ENCODE measurements at places on chromosomes 7 and 10.

- DNase-seq = no peak
These were observed 52.5 kb upstream of the SEPTIN7 start for GRCh38 chr7:35748371-35748770.

- no peak for DNase-seq
These were observed 215.5 kb downstream of the THSD7A start for GRCh38 chr7:11616466-11616865.

DNA sequence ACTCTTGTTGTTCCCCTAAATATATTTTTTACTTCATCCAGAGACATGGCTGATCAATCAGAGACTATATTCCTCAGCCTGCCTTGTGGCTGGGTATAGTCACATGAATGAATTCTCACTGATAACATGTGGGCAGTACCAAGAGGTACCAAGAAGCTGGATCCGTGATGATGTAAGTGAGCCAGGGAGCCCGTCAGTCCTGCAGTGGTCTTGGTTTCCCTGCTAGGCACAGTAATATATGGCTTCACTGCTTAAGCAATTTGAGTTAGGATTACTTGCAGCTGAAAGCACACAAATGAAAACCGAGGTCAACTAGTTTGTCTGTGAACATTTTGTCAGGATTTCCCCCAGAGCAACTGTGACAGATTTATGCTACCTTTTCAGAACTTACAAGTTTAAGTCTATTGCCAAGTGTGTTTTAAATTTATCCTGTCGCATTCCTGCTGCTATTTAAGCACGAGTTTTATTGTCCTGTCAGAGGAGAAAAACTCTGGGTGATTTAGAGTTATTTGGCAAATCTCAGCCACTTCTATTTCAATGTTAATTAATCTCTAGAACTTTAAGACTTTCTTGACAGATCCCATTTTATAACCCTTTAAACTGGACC lies 381.8 kb downstream of the PHF14 start:
- no peak for DNase-seq

- no peak for DNase-seq
These were observed 93.1 kb upstream of the TEX47 start for GRCh38 chr7:88888684-88889083.

GRCh38 chr7:17181482-17181881 lies 117.0 kb upstream of the AHR start:
- DNase-seq = no peak

- DNase-seq = no peak
These were observed 9.2 kb downstream of the ZNF800 start for GRCh38 chr7:127383123-127383835.
